ENCODE measurements at places on chromosomes 11 and 22. TPM values are rescaled to one million over a fixed set of nuclear protein-coding genes. Genes with fewer than 3 reads are reported as not detected.

Gene TMEM121B
- 0.10 TPM for total RNA-seq

Gene RTN4RL2
- total RNA-seq = 1.0 TPM

Gene LMO1
- total RNA-seq = not detected

Gene KCTD14
- 0.38 TPM for total RNA-seq

- H3K36me3 ChIP-seq = no peaks in the 10 kb centered on the region
- H3K4me3 ChIP-seq = no peak overlapping the region
- H3K27me3 ChIP-seq = no peaks in the 10 kb centered on the region
- H3K4me1 ChIP-seq = no peaks in the 10 kb centered on the region
- DNase-seq = no peak
- no peak overlapping the region for H3K27ac ChIP-seq
These were observed 153.2 kb upstream of the CCDC179 start for GRCh38 chr11:23013509-23013908.

DNA sequence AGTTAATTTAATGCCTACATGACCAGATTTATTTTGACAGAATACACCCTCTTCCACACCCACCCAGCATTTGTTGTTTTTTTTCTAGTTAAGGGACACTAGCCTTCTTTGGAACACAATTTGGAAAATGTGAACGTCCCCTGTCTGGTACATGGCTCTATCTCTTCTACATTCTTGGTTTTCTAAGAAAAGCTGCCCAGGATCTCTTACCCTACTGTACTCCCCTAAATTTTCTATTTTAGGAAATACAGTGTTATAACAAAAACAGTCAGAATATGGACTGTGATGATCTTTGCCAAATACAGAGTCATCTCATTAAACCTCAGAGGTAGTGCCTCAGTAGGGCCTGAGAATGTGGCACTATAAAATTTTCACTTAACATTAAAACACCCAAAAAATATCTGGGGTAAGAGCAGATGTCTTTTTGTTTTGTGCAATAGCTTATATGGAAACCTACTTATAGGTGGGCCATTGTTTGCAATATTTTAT lies 93.1 kb upstream of the SPON1 start:
- H3K27me3 ChIP-seq = no peaks in the 10 kb centered on the region
- H3K36me3 ChIP-seq = no peaks in the 10 kb centered on the region
- no peak overlapping the region for H3K4me3 ChIP-seq

- peaks cover 2% of the 10 kb centered on the region for H3K27me3 ChIP-seq
- no peak overlapping the region for H3K27ac ChIP-seq
- no peaks in the 10 kb centered on the region for H3K36me3 ChIP-seq
- no peak for DNase-seq
- H3K4me3 ChIP-seq = no peak overlapping the region
These were observed 31.5 kb upstream of the SLC22A12 start for GRCh38 chr11:64559351-64560138.

GRCh38 chr11:128210148-128210940 lies 377.0 kb downstream of the ETS1 start:
- H3K4me1 ChIP-seq = no peaks in the 10 kb centered on the region
- no peak for DNase-seq
- no peak overlapping the region for H3K4me3 ChIP-seq
- H3K36me3 ChIP-seq = no peaks in the 10 kb centered on the region
- H3K27me3 ChIP-seq = no peaks in the 10 kb centered on the region
- no peak overlapping the region for H3K27ac ChIP-seq

DNA sequence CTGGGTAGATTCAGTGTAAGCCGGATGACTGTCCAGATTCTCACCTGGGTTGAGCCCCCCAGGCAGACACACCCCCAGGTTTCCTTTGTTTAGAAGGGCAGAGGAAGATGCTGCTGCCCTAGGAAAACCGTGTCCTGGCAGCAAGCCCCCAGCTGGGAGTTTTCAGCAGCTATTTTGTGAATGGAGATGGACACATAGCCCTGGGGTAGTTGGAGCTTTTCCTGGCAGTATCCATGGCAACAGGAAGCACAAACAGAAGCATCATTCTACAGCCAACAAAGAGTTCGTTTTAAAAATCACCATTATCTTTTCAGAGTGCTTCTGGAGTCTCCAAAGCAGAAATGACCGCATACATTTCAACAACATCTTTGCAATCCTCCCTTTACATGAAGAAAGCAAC lies 245.5 kb downstream of the BRD1 start:
- DNase-seq = no peak
- no peak overlapping the region for H3K4me3 ChIP-seq
- H3K27ac ChIP-seq = no peak overlapping the region
- no peaks in the 10 kb centered on the region for H3K4me1 ChIP-seq

DNA sequence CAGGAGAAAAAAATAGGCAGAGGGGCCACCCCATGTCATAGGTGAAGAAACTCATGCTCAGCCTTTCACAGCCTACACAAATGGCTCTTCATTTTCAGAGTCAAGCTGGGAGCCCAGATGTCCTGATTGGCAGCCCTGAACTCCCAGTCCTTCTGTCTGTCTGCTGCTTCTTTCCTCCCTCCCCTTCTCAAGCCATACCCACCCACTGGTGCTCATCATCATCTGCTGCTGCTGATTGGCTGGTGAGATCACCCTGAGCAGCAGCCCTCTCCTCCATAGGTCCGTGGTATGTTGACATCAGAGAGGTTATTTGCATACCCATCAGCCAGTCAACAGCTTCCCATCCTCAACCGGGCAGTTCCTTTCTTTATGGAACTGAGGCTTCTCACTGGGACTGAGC lies 46.1 kb upstream of the PRDM11 start:
- H3K27ac ChIP-seq = no peak overlapping the region
- no peak overlapping the region for H3K4me3 ChIP-seq
- DNase-seq = no peak
- no peaks in the 10 kb centered on the region for H3K27me3 ChIP-seq

DNA sequence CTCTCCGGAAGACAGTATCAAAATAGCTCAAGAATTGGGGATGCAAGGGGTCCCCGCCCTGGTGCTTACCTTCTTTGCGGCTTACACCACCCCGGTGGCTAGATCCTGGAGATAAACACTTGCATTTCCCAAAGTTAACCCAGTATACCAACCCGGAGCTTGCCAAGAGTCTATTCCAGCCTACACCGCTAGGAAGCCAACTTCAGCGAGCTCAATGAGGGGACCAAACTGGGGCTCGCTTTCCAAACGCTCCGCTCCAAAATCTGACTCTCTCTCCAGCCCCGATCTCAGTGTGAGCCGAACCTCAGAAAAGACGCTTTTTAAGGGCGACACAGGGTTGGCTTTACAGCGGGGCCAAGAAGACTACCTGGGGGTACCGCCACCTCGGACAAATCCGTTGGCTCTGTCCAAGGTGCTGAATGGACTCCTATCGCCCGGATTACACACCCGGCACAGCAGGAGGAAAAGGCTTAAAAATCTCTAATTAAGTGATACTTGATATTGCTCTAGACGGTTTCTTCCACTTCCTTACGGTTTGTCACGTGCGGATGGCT lies 20.1 kb upstream of the BDNF start:
- H3K27me3 ChIP-seq = peaks cover 12% of the 10 kb centered on the region
- no peaks in the 10 kb centered on the region for H3K4me1 ChIP-seq
- H3K27ac ChIP-seq = no peak overlapping the region
- H3K36me3 ChIP-seq = no peaks in the 10 kb centered on the region

- H3K4me3 ChIP-seq = no peak overlapping the region
- no peak overlapping the region for H3K27ac ChIP-seq
These were observed 127.7 kb downstream of the OSBP2 start for GRCh38 chr22:30822216-30823014.

DNA sequence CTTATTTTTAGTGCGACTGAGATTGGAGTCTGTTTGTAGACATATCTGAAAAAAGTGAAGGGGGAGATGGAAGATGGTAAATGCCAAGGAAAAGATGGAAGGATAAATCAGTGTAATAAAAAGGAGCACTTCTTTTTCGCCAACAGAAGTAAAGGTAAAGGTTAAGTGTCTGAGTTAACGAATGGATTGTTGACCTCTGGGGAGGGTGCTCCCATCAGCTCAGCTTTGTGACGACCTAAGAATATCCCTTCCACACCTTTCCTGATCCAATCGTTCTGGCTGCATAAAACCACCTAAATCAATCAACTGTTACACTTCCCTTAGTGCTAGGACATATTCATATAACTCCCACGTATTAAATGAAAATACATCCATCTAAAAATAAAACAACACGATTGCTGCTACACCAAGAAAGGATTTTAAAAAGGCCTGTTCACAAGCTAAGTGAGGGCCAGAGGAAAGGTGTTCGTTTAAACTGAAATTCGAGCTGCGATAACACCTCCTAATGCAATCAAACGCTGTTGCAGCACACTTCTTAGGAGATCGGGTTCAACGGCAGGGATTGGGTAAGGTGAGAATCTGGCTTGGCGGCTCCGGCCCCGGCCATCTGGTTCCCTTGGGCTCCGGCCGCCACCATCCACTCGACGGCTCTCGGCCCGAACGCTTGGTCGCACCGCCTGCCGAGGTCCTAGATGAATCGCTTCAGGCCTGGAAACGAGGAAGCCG lies 658 bp downstream of the C11orf71 start:
- H3K4me1 ChIP-seq = no peaks in the 10 kb centered on the region
- peak; percentile 7 for DNase-seq
- no peaks in the 10 kb centered on the region for H3K36me3 ChIP-seq
- H3K27ac ChIP-seq = peak overlapping the region; percentile 98
- no peaks in the 10 kb centered on the region for H3K27me3 ChIP-seq
- peak overlapping the region; percentile 88 for H3K4me3 ChIP-seq

DNA sequence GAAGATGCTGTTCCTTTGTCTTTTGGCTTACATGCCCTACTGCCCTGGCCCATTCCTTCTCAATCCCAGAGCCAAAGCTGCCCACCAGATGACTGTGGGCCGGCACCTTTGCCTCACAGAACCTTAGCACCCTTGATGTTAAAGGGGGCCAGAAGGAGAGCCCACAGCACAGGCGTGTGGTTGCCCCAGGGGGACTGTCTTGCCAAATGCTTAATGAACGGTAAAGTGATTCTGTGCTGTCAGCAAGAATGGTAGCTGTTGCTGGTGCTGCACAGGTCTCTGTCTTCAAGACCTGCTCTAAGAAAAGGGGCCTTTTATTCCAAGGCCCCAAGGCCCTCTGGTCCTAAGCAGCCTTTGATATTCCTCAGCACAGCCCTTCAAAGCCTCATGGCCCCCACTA lies 113.3 kb downstream of the MORC2 start:
- H3K4me1 ChIP-seq = no peaks in the 10 kb centered on the region
- DNase-seq = no peak
- no peaks in the 10 kb centered on the region for H3K27me3 ChIP-seq

GRCh38 chr11:118605116-118605867 lies 2.1 kb upstream of the PHLDB1 start:
- H3K27me3 ChIP-seq = peaks cover 23% of the 10 kb centered on the region
- H3K4me1 ChIP-seq = peaks cover 4% of the 10 kb centered on the region
- no peak overlapping the region for H3K27ac ChIP-seq
- H3K36me3 ChIP-seq = peaks cover 6% of the 10 kb centered on the region
- no peak for DNase-seq

- H3K4me1 ChIP-seq = no peaks in the 10 kb centered on the region
- DNase-seq = no peak
- H3K4me3 ChIP-seq = no peak overlapping the region
- no peaks in the 10 kb centered on the region for H3K36me3 ChIP-seq
- no peak overlapping the region for H3K27ac ChIP-seq
These were observed 137.3 kb upstream of the KIRREL3 start for GRCh38 chr11:127137771-127138280.
